ENCODE measurements at places on chromosomes 6 and 20. TPM values are rescaled to one million over a fixed set of nuclear protein-coding genes. Genes with fewer than 3 reads are reported as not detected.

GRCh38 chr20:24738981-24739633 is 210.0 kb upstream of the CST7 start:
- peak; percentile 51 for DNase-seq

DNA sequence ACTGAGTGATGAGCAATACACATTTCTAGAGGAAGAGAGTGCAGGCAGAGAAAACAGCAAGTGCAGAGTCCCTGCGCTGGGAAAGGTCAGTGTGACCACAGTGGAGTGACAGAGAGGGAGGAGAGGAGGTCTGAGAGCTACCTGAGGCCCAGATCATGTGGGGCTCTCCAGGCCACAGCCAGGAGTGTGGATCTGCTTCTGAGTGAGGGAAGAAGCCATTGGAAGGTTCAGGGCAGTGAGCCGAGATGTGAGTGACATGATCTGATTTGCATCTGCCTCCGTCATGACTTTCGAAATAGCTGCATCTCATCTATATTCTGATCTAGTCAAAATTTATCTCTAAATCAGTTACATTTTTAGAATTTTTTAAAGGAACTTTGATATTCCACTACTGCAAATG is 367.1 kb downstream of the PREX1 start:
- no peak for DNase-seq

DNA sequence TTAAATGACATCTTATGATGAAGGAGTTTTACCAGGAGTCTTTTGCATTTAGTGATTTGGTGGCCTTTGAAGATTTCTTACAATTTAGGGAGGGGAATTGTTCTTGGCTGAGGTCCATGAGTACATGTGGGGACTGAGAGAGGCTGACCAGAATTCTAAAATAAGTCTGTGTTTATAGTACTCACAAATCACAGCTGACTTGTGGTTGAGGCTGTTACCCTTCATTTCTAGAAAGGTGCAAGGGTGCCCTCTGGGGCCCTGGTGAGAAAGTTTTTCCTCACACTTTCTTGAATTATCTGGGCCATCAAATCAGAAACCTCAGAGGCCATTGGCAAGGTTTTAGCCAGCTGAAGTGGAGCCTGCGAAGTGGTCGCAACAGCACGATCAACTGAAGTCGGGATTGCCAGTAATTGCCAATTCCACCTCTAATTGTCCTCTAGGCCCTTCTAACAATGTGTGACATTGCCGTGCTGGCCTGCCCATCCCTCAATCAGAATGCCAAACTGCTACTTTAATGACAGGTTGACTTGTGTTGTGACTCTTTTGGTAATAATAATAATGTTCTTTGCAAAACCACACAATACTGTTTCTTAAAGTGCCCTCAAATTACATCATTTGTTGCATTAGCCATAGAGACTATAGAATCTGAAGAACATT is 221.6 kb downstream of the OGFRL1 start:
- DNase-seq: peak; percentile 86

DNA sequence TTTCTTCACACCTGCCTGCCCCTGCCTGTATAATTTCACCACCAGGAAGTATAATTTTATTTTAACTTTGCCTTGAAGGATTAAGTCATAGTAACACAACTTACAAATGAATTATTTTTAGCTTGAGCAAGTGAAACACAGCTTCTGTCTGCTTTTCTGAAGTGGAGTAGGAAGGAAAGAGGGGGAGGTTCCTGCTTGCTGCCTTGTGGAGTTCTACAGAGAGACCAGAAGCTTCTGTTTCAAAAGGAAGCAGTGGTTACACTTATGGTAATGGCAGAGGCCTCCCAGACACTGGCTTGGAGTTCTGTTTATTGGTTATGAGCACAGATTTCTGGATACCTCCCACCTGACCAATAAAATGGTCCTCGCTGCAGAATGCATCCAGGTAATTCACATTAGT is 159.6 kb downstream of the TMEM200A start:
- no peak for DNase-seq

DNA sequence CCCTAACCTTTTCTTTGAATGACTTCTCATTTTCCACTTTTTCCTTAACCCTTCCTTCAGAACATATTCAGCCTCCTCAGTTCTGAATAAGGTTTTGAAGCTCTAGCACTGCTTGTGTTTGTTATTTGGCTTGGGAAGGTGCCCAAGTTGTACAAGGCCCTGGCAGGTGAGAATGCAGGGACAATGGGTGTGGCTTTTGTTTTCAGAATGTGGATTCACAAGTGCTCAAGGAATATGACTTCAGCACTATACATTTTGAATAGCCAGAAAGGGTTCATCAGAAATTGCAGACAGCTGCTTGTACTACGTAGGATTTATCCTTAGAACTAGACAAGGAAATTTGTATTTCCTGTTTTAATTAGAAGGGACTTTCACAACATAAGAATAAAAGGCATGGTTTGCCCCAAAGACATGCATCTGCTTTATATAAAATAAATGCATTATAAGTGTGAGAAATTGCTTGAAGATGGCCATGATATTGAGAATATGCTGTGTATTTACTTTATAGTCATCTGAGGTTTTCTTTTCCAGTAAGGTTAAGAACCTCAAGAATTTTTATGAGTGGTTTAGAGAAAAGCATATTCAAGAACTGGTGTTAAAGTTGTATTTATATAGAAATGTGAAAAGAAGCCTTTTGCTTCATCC is 29.3 kb upstream of the PRDM1 start:
- no peak for DNase-seq

DNA sequence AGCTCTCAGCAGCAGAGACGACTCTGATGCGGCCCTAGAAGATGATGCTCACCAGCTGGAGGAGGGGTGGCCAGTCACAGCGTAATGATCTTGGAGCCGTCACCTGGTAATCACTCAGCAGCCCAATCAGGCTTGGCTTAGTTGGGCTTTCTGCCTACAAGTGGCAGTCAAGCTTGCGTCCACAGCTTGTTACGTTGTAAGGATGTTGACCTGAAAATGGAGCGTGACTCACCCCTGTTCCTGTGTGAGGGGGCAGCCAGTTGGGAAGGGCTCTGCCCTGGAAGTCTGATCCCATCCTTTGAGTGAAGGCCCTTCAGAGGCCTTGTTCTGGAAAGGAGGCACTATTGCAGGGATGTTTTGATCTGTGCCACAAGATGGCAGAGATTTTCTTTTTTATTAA is 49.8 kb downstream of the SPATA2 start:
- DNase-seq: no peak

DNA sequence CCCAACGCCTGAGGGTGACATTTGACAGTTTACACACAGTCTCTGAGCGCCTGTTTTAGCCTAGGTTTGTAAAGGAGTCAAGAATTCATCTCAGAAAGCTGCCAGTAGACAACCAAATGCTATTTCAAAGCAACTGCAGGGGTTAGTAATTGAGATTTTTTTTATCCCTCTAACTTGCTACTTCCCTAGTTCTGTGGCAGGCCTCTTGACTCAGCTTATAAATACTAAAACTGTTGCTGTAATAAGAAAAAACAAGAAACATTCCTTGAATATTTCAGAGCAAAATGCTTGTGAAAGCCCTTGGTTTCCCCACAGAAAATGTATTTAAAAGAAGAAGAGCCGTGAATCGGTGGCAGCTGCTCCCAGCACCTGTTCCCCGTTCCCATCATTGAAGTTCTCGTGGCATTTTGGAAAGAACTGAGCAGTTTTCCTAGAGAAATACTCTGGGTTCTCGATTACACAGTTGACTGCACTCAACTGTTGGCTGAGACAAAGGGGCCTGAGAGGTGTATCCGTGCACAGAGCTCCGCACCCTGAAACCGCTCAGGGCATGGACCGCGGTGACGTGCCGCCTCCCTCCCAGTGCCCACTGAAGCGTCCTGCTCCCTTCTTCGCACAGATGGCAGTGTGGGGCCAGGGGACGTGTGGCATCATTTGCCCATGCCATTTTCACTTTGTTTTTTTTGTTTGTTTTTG is 20.9 kb downstream of the DLL1 start:
- no peak for DNase-seq

DNA sequence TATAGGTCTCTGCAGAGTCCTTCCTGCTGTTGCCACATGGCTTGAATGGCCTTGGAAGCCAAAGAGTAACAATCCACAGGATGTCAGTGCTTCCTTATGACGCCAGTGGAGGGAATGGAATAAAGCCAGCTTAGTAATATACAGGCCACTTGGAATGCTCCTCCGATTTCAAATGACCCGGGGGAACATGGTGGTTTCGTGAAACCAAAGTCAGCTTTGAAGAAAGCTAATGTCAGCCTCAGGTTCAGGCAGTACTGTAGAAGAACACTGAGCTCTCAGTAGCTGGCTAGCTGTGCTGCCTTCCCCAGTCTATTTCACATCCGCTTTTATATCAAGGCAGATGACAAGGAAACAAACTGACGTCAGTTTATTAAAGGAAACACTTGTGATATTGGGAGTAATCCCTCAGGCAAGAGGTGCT is 189.1 kb downstream of the DTNBP1 start:
- no peak for DNase-seq

DNA sequence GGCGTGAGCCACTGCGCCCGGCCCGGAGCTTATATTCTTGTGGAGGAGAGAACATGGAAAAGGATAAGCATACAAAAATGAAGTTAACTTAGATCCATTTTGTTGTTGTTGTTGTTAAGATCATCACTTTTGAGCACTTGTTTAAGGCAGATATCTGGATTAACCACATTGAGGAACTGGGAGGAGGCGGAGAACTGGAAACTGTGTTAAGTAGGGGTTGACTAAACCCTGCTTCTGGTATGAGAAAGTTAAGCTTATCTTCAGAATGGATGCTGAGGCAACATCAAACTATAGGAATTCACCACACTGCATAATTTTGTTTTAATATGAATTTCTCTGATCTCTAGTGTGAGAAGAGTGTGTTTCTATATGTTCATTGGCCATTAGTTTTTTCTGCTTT is 57.6 kb downstream of the GCNT2 start:
- DNase-seq: no peak

- DNase-seq: no peak
Measured at GRCh38 chr6:99270826-99271225, 78.6 kb downstream of the FAXC start.

- DNase-seq: no peak
Measured at GRCh38 chr6:112503091-112503596, 156.0 kb downstream of the RFPL4B start.

DNA sequence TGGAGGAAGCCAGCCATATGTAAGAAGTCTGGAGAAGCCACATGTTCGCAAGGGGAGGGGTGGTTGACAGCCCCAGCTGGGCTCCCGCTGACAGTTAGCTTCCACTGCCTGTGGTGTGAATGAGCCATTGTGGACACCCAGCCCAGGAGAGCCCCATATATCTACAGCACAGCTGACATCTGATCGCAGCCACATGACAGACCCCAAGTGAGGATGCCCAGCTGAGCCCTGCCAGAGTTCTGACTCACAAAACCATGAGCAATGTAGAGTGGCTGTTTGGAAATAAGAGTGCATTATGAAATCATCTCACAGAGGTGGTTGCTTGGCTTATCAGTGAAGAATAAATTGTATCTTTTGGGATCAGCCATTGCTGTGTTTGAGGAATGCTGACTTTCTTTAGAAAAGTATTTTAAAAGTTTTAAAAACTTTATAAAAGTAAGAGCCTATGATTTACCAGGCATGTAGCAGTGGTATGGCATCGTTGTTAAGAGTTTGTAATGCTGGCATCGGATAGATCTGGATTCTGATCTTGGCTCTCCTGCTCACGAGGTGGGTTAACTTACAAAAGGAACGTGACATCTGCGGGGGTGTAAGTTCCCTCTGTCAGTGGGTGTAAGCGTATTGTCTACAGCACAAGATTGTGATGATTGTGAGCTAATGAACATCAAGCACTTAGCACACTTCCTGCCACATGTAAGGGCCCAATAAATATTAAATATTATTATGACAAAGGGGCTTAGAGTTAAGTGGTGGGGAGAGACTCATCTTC is 24.1 kb downstream of the CFAP61 start:
- no peak for DNase-seq

DNA sequence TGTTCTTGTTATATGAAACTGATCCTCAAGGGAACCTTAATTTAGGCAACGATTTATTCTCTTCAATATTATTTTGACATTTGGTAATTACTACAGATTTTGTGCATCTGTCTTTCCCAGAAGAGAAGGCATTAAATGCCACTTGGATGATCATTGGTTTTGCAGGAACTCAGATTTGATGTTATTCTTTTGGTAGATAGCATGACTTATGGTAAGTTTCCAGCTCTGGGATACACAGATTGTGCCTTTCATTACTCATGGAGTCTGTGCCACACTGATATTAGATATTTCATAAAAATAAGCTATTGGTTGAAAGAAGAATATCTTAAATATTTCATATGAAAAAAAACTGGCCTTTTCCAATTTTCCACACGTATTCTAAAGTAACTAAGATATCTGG is 120.1 kb downstream of the AIG1 start:
- DNase-seq: no peak

DNA sequence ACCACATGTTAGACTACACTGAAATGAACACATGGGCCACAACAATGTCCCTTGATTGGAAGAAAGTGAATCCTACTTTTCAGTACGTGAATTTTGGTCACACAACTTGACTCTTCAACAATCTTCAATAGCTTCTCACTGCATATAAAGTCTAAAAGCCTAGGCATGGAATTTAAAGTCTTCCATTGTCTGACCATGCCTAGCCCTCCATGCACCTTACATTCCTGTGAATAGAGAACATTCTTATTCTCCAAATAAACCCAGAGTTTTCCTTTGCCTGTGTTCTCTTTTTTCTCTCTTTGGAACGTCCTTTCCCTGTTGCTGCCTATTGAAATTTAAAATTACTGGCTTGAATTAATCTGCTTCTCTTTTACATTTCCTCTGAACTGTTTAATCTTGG is 207.5 kb downstream of the ASCC3 start:
- no peak for DNase-seq

CNR1 gene
- not detected for total RNA-seq

SLC17A2 gene
- total RNA-seq: not detected

SIRPD gene
- not detected for total RNA-seq

FHL5 gene
- total RNA-seq: not detected

PACRG gene
- 1.2 TPM for total RNA-seq

ASIP gene
- not detected for total RNA-seq

ZNF341 gene
- 2.6 TPM for total RNA-seq

PNPLA1 gene
- total RNA-seq: not detected

Measured in osteocyte (in vitro differentiated cells).